ENCODE measurements at places on chromosomes 13 and 19.

- DNase-seq = no peak
These were observed 2.4 kb upstream of the FPR1 start for GRCh38 chr19:51754109-51754508.

DNA sequence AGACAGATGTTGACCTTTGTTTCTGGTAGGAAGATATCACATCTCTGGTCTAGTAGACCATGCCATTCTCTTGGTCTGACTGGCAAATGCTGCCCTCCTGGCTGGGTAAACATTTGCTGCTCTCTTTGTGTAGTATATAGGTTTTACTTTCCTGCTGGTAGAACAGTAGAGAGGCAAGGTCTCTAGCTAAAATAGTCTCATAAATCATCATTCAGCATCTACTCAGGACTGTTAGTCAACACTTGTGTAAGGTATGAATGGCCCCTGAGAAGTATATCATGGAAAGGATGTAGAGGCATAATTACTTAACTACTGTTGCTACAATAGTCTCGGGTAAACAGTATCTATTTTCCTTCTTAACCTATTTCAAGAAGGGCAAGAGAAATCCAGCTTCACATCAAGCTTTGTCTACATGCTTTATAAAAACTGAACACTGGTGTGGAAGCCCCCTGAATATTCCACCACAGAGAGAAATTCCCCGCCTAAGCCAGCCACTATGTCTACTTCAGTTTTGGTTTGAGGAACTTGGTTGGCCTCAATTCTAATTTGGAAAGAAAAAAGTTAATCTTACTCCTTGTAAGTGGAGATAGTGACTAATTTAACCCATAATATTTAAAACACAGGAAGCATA, 18.4 kb upstream of the MYCBP2 start:
- DNase-seq = no peak

DNA sequence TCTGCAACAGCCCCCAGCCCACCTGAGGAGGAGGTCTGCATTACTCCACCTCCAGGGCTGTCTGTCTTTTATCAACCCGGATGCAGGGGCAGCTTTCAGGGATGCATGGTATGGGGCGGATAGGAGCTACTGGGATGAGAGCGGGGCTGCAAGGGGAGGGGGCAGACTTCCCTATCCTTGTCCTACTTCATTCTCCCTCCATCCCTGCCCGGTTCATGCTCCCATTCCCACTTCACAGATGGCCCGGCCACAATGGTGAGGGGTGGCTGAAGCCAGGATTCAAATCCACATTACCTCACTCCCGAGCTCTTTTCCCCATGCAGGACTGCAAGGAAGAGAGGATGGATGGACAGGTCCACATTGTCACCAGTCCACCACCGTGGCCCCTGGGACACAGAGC, 40.5 kb upstream of the VSTM2B start:
- no peak for DNase-seq

DNA sequence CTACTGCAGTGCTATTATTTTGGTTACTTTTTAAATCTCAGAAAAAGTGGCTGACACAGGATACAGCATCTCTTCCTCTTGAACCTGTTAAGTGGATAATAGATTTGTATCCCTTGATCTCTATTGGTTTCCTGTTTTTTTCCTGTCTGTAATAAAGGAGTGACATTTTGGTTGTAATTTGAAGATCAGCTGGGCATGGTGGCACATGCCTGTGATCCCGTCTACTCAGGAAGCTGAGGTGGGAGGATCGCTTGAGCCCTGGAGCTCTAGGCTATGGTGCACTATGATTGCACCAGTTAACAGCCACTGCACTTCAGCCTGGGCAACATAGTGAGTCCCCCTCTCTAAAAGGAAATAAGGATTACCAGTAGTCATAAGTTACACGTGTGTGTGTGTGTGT, 46.8 kb downstream of the METTL21C start:
- no peak for DNase-seq

DNA sequence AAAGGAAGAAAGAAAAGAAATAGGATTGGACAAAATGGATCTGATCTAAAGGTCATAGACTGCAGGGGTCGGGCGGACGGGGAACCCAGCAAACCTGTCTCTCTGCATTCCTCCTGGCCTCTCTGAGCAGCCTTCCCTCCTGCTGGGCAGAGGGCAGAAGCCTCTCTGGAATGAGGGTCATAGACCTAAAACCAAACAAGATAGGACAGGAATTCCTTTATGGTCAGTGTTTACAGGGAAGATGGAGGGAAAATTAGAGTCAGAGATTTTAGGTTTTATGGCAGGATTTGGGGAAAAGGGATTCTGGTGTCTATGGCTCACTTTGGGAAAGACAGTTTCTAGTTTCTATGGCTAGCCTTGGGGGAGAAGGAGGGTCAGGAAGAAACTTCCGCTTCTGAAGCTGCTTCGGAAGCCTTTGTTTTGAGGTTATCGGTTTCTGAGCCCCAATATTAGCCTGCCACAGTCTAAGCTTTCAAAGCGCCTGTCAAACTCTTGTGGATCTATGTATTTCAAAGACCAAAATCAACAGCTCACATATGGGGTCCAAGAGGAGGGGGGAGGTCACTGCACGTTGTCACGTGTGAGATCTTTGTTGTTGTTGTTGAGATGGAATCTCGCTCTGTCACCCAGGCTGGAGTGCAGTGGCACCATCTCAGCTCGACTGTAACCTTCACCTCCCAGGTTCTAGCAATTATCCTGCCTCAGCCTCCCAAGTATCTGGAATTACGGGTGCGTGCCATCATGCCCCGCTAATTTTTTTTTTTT, 18.9 kb upstream of the DPRX start:
- no peak for DNase-seq

GRCh38 chr13:52994051-52994450, 34.6 kb upstream of the OLFM4 start:
- DNase-seq = no peak

DNA sequence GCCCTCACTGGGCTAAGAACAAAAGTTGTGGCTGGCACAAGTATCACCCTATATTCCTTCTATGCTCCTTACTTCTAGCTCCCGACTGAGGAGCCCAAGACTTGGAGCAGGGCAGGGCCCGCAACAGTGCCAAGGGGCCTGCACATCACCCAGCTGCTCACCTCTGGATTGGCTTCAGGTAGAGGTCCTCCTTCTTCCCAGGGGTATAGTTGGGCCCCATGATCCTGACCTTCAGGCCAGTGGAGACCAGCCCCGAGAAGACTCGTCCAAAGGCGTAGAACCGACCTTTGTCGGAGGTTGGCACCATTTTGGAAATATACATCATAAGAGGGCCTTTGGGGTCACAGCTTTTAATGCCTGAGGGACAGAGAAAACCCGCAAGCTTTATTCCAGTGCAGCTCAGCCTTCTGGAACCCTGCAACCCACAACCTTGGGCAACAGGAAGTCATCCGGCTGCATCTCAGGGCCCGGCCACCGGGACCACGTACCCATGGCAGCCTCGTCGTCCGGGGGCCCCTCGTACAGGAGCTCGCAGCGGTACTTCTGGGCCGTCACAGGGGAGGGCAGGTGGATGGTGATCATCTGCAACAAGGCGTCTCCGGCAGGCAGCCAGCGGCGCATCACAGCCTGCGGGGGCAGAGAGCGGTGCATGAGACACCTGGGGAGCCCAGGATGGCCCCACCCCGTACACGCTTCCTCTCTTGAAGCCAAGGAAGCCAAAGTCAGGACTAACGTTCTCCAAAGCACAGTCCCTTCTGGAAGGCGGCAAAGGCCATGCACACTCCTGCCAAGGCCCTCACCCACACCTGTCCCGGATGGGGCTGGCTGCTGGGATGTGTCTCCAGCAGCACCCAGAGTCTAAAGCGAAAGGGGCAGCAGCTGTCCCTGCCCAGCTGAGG, 4.7 kb downstream of the EEF2 start:
- DNase-seq = no peak

GRCh38 chr13:101258509-101258908, 157.8 kb downstream of the NALCN start:
- no peak for DNase-seq

GRCh38 chr19:4431808-4432674, 25.6 kb downstream of the UBXN6 start:
- no peak for DNase-seq

DNA sequence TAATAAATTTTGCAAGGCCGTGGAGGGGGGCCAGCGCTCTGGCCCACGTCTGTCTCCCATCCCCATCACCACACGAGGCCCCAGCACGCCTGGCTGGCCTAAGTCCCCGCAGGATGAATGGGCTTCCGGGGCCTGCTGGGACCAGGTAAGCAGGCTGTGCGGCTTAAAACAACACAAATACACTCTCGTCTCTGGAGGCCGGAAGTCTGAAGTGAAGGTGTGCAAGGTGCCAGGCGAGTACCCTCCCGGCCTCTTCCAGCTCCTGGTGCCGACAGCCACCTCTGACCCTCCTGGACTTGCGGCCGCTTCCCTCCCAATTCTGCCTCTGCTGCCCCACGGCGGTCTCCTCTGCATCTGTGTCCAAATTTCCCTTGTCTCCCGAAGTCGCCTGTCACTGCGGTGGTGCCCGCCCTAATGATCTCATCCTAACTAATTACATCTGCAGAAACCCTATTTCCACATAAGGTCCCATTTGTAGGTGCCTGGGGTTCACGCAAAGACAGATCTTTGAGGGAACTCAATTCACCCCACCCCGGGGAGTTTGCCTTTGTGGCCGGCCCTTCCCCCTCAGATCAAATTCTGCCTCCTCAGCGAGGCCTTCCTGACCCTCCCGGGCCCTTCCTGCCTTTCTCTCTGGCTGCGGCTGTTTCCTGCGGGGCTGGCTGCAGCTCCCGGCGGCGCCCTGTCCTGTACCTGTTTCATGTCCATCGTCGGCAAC, 8.1 kb upstream of the PTBP1 start:
- peak; percentile 31 for DNase-seq

- DNase-seq = no peak
These were observed 421.1 kb downstream of the FGF9 start for GRCh38 chr13:22091971-22092300.

DNA sequence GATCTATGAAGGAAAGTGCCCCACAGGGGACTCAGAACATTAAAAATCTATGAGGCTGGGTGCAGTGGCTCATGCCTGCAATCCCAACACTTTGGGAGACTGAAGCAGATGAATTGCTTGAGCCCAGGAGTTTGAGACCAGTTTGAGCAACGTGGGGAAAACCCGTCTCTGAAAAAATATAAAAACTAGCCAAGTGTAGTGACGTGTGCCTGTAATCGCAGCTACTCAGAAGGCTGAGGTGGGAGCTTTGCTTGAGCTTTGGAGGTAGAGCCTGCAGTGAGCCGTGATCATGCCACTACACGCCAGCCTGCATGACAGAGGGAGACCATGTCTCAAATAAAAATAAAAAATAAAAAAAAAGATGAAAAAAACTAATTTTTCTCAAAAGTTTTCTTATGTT, 1070.6 kb downstream of the PCDH9 start:
- DNase-seq = no peak

- no peak for DNase-seq
These were observed 36.6 kb downstream of the FOXO1 start for GRCh38 chr13:40629678-40630384.

- no peak for DNase-seq
These were observed 17.8 kb upstream of the CCNA1 start for GRCh38 chr13:36414461-36414860.

DNA sequence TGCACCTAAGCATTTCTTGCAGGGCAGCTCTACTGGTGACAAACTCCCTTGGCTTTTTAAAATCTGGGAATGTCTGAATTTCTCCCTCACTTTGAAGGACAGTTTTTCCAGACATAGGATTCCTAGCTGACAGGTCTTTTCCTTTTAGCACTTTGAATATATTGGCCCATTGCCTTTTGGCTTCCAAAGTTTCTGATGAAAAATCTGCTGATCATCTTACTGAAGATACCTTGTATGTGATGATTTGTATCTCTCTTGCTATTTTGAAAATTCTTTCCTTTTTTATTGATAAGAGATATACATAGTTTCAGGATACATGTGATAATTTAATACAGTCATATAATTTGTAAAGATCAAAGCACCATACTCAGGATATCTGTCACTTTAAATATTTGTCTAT, 211.1 kb downstream of the ZIC5 start:
- no peak for DNase-seq

- no peak for DNase-seq
These were observed 32.5 kb downstream of the MARK4 start for GRCh38 chr19:45283443-45284033.

GRCh38 chr13:31219909-31220598, 20.3 kb downstream of the B3GLCT start:
- DNase-seq = no peak

GRCh38 chr19:10501971-10502523, 1.1 kb downstream of the KEAP1 start:
- peak; percentile 37 for DNase-seq

- DNase-seq = peak; percentile 80
These were observed 41.2 kb upstream of the KCTD4 start for GRCh38 chr13:45242070-45242469.

GRCh38 chr19:23539499-23539898, 144.2 kb upstream of the ZNF91 start:
- DNase-seq = no peak

DNA sequence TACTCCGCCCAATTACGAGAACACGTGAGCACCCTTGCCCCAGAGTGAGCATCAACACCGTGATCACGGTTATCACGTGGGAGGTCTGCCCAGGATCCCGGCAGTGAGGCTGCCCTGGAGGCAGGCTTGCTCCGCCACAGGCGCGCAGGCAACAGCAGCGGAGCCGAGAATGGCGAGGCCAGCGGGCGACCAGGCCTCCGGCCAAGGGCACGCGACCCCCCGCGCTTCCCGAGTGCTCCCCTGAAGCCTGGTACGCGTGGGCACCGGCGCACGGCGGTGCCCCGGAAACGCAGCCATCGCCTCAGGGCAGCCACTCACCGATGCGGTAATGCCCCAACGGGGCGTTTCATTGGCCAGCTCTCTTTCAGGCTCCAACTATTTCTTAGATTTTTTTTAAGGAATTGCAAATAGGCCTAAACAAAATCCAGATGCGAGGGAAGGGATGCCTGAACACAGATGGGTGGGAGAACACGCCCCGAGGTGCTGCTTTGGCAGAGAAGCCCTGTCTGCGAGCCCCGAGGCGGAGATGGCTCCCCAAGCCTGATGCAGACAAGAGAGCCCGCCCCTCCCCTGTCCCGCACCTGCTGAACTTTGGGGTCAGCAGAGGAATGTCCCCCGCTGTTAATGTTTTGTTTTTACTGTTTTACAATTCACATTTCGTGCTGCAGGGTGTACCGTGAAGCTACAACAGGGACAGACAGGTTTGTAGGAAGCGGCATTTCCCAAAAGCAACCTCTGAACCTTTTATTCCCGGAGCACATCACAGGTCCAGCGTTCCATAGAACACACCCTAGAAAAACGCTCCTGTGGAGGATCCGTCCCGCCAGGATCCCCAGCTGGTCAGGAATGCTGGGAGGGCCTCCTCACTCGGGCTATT, 132.7 kb downstream of the ZDHHC20 start:
- DNase-seq = peak; percentile 24

DNA sequence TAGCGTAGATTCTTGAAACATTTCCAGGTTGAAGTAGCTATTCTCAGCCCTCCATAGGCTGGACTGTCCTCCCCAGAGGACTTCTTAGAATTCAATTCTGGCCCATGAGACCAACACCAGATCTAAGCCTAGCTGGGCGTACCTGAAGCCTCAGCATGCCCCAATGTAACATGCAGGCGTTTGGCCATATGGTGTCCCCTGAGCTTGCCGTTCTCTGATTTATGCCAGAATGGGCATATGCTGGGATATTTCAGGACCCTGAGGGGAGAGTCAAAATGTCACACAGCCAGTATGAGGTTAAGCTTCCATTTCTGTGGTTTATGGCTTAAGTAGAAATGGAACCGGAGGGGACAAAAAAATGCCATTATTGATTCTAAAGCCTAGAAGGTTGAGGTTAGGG, 317.7 kb upstream of the OBI1 start:
- DNase-seq = no peak
